Central memory CD8-positive, alpha-beta T cell (primary cell): ENCODE measurements at places on chromosomes 7 and 10.

GRCh38 chr7:46996972-46997371 lies 584.9 kb downstream of the TNS3 start:
- H3K4me1 ChIP-seq, result no peaks in the 10 kb centered on the region
- DNase-seq, result no peak
- H3K27ac ChIP-seq, result no peak overlapping the region
- H3K4me3 ChIP-seq, result no peak overlapping the region

GRCh38 chr7:158651968-158652565 lies 52.5 kb downstream of the NCAPG2 start:
- DNase-seq, result no peak
- H3K4me1 ChIP-seq, result peaks cover 13% of the 10 kb centered on the region
- H3K27ac ChIP-seq, result no peak overlapping the region
- H3K4me3 ChIP-seq, result no peak overlapping the region

DNA sequence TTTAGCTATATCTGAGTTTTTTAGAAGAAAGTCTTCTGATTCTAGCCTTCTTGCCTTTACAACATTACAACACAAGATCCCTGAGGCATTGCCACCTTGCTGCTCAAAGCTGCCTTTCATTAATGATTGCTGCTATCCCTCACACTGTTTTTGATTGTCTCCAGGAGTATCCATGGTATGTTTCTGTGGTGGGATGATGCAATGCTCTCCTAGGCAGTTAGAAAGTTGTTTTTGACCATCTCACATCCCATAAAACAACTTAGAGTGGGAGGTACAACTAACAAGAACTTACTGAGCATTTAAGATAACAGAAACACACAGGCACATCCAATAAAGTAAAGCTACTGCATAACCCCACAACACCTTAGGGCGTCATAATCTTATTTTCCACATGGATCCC lies 1156.0 kb upstream of the LRRTM3 start:
- no peak overlapping the region for H3K27ac ChIP-seq
- H3K4me1 ChIP-seq, result no peaks in the 10 kb centered on the region
- H3K4me3 ChIP-seq, result no peak overlapping the region
- no peaks in the 10 kb centered on the region for H3K36me3 ChIP-seq
- no peaks in the 10 kb centered on the region for H3K27me3 ChIP-seq

- peaks cover 2% of the 10 kb centered on the region for H3K36me3 ChIP-seq
- peak overlapping the region; percentile 30 for H3K4me3 ChIP-seq
- peak overlapping the region; percentile 92 for H3K27ac ChIP-seq
These were observed 227.3 kb downstream of the PTEN start for GRCh38 chr10:88090568-88091214.

- H3K36me3 ChIP-seq, result no peaks in the 10 kb centered on the region
- H3K27ac ChIP-seq, result no peak overlapping the region
- no peak overlapping the region for H3K4me3 ChIP-seq
- H3K4me1 ChIP-seq, result no peaks in the 10 kb centered on the region
- no peaks in the 10 kb centered on the region for H3K27me3 ChIP-seq
These were observed 297.6 kb downstream of the GPAM start for GRCh38 chr10:111885919-111886318.
